ENCODE measurements at places on chromosomes 4 and X.

DNA sequence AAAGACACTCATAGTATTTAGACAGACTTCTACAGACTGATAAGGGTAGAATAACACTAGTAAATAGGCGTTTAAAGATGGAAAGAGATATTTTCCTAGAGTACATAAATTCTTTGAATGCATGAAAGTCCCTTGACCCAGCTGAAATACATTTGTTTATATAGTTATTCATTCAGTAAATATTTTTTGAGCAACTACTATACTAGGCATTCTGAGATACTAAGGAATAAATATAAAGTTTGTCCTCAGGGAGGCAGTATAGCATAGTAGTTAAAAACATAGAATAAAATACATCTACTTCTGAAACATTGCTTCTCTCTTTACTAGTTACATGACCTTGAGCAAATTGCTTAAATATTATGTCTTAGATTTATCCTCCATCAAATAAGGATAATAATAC, 27.4 kb downstream of the HMGN5 start:
- no peak for DNase-seq

DNA sequence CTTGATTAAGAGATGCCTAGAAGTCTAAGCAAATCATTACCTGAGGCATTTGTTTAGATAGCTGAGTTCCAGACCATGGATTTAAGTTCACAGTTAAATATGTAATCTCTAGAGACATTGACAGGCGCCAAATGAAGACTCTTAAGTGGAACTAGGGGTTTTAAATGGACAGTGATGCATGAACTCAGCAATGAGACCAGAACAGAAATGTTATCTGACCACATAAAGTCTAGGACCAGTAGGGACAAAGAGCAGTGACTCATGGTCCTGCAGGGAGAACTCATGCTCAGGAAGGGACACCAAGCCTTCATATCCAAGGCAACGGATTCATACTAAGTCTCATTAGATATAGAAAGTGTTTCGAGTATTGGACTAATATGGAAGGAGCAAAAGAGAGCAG, 152.3 kb downstream of the PPARGC1A start:
- DNase-seq: no peak

DNA sequence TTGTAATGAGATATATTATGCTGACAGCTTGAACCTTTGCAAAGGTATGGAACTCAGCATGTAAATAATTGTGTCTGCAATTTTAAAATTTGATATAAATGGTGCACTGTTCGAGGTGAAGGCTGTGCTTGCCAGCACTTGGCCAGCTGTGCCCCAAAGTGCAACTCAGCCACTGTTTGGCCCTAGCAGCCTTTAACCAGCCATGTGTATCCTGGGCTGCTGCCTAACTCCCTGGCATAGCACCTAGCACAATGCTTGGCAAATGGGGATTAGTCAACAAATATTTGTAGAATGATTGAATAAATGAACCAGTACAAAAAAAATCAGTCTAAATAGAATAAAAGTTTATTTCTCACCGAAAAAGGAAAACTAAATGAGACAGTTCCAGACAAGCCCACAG, 83.8 kb upstream of the ZIC3 start:
- no peak for DNase-seq

GRCh38 chrX:95076449-95076848, 1402.4 kb downstream of the FAM133A start:
- no peak for DNase-seq

DNA sequence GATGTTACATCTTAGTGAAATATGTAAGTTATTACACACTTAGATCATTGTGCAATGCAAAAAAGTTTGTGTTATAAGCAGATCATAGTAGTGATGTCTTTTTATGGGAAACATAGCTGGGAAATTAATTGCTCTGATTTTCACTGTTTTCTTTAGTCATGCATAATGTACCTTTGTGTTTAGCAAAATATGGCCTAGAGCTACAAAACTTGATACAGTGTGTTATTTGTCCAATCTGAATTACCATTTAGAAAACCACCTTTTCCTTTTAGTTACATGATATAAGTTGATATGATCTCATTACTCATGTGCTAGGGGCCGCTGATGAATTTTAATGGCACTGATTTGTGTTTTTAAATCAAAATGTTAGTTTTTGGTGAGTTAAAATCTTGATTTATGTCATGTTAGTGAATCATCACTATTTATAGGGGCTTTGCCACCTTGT, 2.0 kb downstream of the BMPR1B start:
- no peak for DNase-seq

GRCh38 chrX:24426340-24426913, 38.7 kb upstream of the PDK3 start:
- DNase-seq: no peak

DNA sequence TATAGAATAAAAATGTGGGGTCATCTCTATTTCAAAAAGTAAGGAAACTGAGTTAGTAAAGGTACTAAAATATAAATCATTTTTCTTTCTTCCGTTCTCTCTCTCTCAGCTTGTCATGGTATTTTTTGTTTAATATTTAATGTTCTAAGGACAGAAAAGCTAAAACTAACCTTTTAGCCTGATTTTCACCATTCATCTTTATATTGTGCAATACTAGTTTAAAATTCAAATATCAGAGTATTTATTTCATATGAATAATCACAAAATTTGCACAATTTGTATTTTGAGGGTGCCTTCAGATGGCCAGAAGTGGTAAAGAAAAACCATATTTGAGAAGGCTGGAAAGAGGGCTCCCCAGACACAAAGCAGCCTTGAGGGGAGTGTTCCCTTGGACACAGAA, 197.6 kb upstream of the AR start:
- DNase-seq: no peak

DNA sequence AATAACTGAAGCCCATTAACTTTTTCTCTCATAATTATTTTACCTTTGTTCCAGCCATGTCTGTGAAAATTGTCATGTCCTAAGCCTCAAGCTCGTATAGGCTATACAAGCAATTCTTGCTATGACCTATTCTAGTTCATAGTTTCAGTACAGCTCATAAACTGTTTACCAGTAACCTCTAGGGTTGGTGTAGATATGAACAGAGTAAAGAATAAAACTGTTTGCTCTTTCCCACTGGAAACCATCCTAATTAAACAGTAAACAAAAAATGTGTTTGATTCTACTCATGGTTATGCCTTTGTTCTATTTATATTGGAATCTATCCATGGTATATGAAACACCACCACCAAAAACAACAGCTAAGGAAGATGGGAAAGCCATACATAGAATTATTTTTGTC, 1444.0 kb upstream of the PCDH7 start:
- DNase-seq: no peak

DNA sequence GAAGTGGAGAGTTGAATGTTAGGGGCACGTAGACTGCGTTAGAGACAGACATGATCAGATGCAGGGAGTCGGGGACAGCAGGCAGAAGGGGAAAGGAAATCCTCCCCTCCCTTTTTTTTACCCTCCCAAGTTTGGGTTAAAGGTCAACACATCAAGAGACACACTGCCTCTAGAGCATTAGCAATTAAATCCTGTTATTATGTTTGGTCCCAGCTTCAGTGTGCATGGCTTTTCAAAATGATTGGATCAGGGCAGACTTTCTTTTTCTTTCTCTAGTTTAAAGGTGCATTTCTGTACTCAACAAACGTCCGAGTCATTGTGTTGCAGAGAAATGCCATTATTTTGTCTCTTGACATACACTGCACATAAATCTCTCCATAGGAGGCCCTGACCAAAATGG, 63.9 kb downstream of the USP26 start:
- no peak for DNase-seq

GRCh38 chrX:97372001-97372766, 488.5 kb downstream of the RPA4 start:
- DNase-seq: no peak

- no peak for DNase-seq
Observed at GRCh38 chr4:175729665-175730064, 82.4 kb downstream of the GPM6A start.

All from HuH-7 (cell line).